ENCODE measurements at places on chromosomes 13 and 19.

DNA sequence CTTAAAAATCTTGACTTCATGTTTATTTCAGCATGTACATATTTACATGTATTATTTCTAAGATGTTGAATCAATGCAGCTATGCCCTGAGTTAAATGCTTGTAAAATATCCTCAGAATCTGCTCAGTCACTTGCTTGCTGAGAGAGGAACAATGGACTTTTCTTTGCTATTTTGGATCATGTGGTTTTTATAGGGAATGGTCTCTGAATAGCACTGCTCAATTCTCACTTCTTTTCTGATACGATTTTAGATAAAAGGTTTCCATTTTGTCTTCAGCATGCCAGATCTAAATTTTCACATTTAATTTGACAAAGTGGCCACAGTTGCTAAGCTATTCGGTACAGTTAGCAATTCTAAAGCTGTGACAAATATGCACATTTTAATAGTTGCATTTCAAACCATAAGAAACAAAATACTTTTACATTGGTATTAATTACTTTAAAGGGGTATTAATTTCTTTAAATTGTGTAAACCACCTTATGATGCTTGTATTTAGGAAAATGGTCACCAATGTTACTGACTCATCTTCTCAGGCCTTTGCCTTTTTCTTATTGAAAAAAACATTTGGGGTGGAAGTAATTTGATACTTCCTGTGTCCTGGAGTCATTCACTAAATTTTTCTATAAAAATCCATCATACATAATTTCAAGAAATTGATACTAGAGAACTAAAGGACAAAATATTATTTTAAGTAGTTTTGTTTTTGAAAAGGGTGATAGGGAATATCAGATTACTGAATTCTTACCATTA is 113.5 kb downstream of the MYO16 start:
- DNase-seq: no peak

DNA sequence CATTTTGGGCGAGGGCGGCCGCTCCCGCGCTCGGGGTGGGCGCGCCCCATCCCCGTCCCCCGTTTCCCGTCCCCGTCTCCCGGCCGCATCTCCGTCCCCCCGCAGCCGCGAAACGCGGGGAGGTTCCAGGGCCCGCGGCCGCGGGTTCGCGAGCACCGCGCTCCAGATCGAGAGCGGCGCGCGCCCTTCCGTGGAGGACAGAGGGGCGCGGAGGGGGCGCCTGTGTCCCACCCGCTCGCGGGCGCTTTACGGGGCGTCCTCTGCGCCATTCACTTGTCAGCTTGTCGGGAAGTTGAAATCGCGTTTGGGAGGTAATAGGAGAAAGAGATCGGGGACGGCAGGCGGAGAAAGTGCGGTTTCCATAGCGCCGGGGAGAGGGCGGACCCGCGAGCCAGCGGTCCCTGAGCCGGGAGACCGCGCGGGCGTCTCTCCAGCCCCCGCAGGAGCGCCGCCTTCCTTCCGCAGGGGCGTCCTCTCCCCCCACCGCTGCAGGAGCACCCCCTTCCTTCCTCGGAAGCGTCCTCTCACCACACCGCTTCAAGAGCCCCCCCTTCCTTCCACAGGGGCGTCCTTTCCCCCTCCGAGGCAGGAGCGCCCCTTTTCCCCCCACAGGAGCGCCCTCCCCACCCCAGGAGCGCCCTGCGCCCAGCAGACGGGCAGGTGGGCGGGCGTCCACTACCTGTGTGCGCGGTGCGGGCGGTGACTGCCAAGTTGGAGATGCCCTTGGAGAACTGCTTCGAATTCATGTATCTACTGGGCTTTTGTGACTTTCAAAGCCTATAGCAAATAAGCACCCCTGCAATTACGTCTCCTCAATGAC is 962 bp upstream of the IRS2 start:
- no peak for DNase-seq

- DNase-seq: no peak
These were observed 1539.4 kb downstream of the EFNB2 start for GRCh38 chr13:104996022-104996421.

- no peak for DNase-seq
These were observed 7.1 kb upstream of the ZNF91 start for GRCh38 chr19:23402388-23402787.

GRCh38 chr19:18368504-18369222 is 17.3 kb upstream of the GDF15 start:
- no peak for DNase-seq

- no peak for DNase-seq
These were observed 346.6 kb downstream of the RFC3 start for GRCh38 chr13:34164582-34164981.

- DNase-seq: no peak
These were observed 825 bp upstream of the YIF1B start for GRCh38 chr19:38316477-38317067.

- DNase-seq: no peak
These were observed 48.1 kb downstream of the CRTC1 start for GRCh38 chr19:18731562-18732008.

- no peak for DNase-seq
These were observed 291.1 kb upstream of the ARGLU1 start for GRCh38 chr13:106858903-106859532.

DNA sequence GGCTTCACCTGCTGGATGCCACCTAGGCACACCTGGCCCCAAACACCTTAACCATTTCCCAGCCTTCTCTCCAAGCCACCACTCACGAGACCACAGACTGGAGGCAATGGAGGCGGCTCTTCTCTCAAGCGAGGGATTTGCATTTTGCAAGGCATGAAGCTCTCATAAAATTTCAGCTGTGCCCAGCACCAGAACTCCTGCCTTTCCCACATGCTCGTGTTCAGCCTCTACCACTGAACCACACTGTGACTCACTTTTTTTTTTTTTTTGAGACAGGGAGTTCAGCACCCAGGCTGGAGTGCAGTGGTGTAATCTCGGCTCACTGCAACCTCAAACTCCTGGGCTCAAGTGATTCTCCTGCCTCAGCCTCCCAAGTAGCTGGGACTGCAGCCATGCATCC is 10.6 kb downstream of the NANOS3 start:
- DNase-seq: no peak

DNA sequence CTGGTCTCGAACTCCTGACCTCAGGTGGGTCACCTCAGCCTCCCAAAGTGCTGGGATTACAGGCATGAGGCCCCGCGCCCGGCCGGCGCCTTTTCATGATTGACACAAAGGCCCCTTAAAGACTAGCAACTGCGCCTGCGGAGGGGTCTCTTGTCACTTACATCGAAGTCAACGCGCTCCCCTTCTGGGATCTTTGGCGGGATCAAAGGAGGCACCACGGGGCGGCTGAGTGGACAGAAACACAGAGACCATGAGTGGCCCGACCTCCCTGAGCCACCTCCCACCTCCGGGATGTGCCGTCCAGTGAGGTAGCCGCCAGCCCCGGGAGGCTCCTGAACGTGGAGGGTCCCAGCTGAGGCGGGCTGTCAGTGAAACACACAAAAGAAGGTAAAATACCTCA is 7.3 kb downstream of the TNNT1 start:
- no peak for DNase-seq

DNA sequence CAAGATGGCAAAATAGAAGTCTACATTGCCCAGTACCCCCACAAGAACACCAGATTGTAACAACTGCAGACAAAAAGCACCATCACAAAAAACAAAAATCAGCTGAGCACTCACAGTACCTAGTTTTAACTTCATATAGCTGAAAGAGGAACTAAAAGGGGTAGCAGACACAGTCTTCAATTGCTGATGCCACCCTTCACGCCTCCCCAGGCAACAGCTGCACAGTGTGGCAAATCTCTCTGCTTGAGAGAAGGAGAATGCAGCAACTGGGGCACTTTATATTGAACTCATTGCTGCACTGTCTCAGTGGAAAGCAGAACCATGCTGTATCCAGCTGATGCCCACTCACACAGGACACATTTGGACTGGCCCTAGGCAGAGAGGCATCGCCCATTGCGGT is 2714.5 kb upstream of the PCDH20 start:
- no peak for DNase-seq

- no peak for DNase-seq
These were observed 316.8 kb downstream of the DLEU7 start for GRCh38 chr13:50526661-50527071.

GRCh38 chr19:29666578-29667386 is 1.5 kb downstream of the PLEKHF1 start:
- no peak for DNase-seq

- no peak for DNase-seq
These were observed 117.2 kb downstream of the UBL3 start for GRCh38 chr13:29733147-29733611.

DNA sequence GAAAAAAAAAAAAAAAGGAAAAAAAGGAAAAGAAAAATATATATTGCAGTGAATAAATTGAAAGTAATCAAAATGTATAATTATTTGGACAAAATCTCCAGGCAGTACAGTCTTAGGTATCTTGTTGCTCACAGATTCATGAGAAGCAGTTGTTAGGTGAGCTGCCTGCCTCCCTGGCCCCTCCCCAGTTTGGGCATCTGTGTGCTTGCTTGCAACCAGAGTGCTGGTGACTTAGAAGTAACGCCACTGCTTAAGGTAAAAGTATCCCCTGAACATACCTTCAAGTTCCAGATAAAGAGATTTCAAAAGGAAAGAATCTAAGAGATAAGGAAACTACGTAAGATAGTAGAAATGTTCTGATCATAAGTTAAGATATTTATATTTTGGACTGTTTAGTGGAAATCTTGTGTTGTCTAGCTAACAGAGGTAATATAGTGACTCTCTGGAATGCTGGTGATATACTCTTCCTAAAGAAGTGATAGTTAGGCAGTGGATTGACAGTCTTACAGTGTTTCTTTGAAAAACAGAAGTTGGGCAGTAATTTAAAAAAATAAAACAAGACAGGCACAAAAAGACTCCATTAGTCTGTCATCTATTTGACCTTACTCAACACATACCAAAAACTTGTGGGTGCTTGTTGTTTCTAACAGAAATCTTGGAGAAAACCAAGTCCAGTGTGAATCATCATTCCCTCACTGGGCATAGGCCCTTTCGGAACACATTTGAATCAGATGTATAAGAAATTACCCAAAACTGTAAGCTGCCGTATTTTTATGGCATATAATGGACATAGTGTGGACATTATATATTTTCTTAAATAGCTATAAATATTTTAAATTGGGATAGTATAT is 38.3 kb upstream of the KCTD4 start:
- no peak for DNase-seq

All from right renal pelvis (tissue), 4 donors.